ENCODE measurements at places on chromosomes 5 and 9. TPM values are rescaled to one million over a fixed set of nuclear protein-coding genes. Genes with fewer than 3 reads are reported as not detected.

DNA sequence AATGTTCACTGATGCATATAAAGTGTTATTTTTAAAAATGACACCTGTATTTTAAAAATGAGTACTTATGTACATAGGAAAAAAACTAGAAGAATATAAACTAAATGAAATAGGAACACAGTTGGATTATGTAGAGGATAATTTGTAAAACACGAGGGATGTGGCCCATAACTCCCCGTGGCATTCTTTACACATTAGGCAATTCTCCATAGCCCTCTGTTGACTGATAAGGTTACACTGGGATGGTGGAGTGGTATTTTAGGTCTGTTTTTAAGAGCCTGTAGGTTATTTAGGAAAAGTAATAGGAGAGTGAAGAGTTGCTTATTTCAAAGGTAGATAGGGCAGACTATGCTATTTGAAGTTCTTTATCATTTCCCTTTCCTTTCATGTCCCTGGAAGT, 1.8 kb downstream of the CAVIN4 start:
- ATAC-seq = no peak

DNA sequence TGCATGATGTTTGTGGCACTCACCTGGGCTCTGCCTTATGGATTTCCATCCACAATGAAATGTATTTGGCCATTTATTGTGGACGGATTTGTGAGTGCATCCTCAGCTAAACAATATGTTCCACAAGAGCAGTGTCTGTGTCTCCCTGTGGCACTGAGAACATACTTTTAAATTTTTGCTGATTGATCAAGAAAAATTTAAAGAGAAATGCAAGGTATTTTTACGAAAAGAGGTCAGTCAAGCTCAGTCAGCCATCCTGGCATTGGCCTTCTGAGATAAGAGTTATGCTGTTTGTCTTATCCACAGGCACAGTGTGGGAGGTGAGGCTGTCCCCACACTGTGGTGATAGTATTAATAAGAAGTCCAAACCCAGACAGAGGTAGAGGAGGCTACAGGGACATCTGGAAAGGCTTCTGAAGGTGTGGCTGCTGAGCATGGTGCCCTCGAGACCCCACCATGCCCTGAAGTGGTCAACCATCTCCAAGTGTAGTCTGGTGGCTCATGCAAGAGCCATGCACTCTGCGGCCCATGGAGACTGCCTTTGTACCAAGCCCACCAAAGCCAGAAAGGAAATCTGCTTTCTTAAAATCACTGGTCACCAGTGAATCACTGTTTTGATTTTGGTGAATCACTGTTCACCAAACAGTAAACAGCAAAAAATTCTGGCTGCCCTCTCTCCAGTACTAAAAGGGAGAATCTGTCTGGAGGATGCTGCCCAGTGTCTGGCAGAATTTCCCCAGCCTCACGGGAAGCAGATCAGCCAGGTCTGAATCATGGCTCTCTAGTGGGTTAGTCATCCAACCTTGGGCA, 28.8 kb downstream of the SPOCK1 start:
- peak; percentile 90 for ATAC-seq

DNA sequence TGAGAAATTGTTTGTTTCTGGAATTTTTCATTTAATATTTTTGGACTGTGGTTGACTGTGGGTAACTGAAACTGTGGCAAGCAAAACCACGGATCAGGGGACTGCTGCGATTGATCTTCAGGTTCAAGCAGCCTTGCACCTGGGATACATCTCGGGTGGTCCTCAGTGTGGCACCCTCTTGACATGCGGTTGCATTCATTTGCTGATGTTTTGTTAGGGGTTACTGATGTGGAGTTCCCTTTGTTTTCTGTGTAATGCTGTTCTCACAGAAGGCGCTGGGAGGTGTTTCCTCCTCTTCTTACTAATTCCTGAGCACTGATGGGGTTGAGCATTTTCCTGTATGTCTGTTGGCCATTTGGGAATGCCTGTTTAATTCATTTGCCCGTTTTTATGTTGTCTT, 60.4 kb downstream of the EHMT1 start:
- ATAC-seq = no peak

DNA sequence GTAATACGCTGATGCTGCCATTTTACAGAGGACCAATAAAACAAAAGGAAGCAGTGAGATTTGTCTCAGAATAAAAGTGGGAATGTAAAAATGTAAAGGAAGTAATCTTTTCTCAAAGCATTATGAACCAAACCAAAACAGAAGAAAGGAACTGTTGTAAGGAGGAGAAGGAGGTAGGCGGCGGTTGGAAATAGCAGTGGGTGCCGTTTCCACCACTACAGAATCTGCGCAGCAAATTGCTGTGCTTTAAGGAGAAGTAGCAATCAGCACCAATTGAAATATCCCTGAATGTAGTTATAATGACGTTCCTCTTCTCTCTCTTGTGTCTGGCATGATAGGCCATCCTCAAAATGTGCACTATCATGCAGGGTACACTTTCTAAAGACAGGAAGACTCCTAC, 455.1 kb upstream of the TLE4 start:
- no peak for ATAC-seq

DNA sequence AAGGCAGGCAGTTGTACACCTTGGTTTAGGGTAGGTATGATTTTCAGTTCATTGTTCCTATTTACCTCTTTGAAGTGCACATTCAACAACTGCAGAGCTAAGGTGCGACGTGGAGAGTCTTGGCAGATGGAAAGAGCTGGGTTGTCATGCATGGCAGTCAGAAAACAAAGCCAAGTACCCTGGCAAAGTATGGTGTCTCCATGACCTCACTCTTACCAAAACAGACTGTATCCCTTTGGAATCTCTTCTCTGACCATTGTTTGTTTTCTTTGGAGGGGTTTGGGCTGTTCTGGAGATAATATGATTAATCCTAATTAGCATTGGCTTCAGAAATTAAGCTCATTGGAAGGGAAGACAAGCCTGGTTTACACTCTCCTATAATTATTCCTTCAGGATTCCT, 665.7 kb downstream of the DNAH5 start:
- ATAC-seq = no peak

ODF2 gene
- total RNA-seq = 26.7 TPM

PRRT1B gene
- not detected for total RNA-seq

Measured in gastroesophageal sphincter (tissue), 4 donors.